ENCODE measurements at places on chromosomes 13 and 19. TPM values are rescaled to one million over a fixed set of nuclear protein-coding genes. Genes with fewer than 3 reads are reported as not detected.

GRCh38 chr13:48401480-48401879 lies 11.4 kb downstream of the LPAR6 start:
- no peak for DNase-seq

GRCh38 chr19:51607077-51607476 lies 23.1 kb downstream of the SIGLEC5 start:
- DNase-seq = no peak

APC2 gene
- 0.22 TPM for total RNA-seq

GRCh38 chr13:112569821-112570220 lies 18.1 kb downstream of the TUBGCP3 start:
- DNase-seq = no peak

GRCh38 chr13:49938921-49939320 lies 2.8 kb upstream of the SPRYD7 start:
- peak; percentile 46 for DNase-seq

GRCh38 chr13:111213964-111214726 lies 99.0 kb downstream of the ARHGEF7 start:
- DNase-seq = no peak

COMP gene
- total RNA-seq = not detected

DNA sequence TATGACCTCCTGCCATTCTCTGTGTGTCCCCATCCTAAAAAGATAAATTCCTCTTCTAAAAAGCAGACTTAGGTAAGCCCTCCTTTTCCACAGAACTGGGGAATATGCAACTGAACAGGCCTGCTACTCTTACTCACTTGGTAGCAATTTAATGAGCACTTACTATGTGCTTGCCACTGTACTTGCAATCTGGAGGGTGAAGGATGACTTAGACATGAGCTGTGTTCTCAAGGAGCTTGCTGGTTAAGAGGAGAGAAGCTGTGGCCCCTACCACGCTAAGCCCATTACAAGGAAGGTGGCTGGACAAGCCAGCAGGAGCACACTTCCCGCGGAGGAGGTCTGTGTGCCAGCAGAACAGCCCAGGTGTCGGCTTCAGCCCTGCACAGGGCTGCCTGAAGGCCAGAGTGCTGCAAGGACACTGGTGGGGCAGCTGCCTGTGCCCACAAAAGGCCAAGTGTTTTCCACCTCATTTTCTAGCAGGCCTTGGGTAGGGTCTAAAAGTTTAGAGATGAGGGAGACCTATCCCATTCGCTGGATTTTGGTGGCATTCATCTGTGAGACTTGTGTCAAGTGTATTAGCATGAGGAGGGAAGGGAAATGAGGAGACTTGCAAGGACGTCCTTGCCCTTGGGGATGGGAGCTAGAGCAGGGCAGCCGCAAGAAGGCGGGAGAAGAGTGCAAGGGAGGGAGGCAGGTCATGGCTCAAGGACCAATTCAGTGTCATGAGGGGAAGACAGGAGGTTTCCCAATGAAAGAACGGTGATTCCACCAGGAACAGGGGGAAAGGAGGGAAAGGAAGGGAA lies 52.0 kb downstream of the COL4A1 start:
- DNase-seq = no peak

IRGC gene
- total RNA-seq = not detected

DNA sequence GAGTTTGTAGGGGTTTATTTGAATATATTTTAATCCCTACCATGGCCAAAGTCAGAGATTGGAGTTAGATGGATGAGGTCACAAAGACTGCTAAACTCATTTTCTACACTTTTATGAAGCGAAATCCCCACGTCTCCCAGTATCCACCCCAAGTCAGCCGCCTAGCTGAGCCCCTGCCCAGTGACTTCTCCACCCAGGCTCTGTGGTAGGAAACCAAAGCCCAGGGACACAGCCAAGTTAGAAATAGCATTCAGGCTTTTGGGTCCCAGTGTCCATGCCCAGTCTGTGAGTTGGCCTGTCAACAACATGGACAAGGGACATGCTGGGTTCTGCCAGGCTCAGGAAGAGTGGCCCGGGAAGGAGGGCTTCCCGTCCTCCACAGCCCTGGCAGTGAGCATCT lies 474.0 kb downstream of the FOXO1 start:
- DNase-seq = peak; percentile 53

DZIP1 gene
- 3.9 TPM for total RNA-seq

DNA sequence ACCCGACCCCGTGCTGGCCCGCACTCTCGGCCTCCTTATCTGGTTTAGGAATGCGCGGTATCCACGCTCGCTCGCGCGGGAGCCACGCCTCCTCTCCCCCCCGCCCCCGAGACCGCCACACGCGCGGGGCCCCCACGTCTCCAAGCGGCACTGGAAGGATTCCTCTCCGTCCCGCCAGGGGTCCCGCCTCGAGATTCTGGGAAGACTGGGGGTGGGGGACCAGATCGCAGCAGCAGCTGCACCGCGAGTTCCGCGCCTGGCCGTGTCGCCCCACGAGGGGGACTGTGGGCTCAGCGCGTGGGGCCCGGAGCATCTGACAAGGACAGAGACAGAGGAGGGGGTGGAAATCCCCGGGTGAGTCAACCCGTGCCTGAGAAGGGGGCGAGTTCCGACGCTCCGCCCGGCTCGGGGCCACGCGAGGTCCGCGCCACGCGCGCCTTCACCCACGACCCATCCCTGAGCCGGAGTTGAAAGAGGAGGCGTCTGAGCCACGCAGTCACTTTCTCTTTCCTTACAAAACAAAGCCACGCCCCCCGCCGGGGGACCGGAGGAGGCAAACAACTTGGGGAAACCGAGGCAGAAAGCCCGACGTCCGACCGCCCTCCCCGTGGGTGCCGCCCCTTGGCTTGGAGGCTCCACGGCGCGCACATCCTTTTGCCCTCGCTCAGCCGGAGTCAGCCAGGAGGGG lies 814 bp downstream of the S1PR2 start:
- peak; percentile 76 for DNase-seq

DNA sequence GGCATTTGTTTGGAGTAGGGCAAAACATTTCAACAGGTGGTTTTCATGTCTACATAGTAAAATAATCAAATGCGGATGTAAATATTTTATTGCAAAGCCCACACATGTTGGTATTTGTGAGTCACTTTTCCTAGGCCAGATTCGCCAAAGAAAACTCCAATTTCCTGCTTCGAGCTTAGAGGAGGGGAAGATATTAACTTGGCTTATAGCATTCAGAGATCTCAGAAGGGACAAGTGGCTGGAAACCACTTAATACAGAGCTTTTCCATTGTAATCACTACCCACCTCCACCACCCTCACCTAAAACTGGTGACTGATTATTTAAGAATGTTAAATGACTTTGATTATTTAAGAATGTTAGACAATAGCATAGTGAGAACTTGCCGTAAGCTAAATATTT lies 530.6 kb upstream of the SPRY2 start:
- no peak for DNase-seq

GRCh38 chr19:2282062-2282861 lies at the start of gene PEAK3:
TSS of gene PEAK3 (minus strand) at chr19:2282175. CDS start at chr19:2280931, 1,244 bp downstream.
- DNase-seq = peak; percentile 91

DNA sequence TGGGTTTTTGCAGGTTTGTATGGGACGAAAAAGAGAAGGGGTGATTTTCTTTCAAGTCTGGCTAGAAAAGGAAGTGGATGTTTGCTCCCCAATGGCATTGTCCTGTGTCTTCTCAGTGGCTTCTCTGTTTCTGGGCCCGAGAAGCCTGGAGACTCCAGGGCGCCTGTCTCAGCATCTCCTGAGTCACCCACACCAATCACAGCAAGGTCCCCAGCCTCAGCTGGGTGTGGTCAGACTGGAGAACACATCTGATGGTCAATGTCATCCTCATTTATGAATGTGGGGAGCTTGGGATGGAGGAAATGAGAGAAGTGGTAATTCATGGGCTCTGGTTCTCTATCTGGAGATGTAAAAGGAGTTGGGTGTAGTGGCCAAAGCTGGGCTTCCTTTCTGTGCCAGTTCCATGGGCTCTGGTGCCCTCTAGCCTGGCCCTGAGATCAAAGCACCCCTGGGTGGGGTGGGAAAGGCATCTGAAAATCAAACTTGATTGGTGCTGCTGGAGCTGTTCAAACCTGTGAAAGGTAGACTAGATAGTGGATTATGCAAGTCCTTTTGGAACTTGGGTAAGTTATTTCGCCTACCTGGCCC lies 13.4 kb downstream of the RASL11A start:
- DNase-seq = no peak

- DNase-seq = peak; percentile 95
Measured at GRCh38 chr19:48492925-48493717, 18.5 kb downstream of the LMTK3 start.

GRCh38 chr13:46377554-46377953 lies 9.5 kb downstream of the RUBCNL start:
- DNase-seq = no peak

- DNase-seq = no peak
Measured at GRCh38 chr13:50676602-50677001, 166.9 kb downstream of the DLEU7 start.

- no peak for DNase-seq
Measured at GRCh38 chr13:91308299-91308698, 39.2 kb upstream of the MIR17HG start.

GRCh38 chr13:92362717-92363116 lies 863.9 kb upstream of the GPC6 start:
- no peak for DNase-seq

DNA sequence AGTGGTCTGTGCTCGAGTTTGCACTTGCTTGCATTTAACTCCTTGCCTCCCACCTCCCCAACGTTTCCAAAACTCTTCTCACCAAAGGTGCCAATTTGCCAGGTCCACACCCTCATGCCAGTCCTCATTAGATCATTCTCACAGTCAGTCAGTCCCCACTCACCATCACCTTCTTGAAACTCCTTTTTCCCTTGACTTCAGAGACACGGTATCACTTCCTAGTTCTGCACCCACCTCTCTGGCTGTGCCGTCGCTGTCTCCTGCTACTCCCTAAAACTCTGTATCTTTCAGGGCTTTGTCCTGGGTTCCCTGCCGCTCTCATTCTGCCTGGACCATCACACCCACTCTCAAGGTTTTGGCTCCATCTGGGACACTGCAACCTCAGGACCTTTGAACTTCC lies 19.6 kb downstream of the OLFM2 start:
- DNase-seq = no peak

NBEA gene
- total RNA-seq = 19.1 TPM

GRCh38 chr19:7864690-7865074 lies 9.5 kb downstream of the PRR36 start:
- DNase-seq = no peak

DNA sequence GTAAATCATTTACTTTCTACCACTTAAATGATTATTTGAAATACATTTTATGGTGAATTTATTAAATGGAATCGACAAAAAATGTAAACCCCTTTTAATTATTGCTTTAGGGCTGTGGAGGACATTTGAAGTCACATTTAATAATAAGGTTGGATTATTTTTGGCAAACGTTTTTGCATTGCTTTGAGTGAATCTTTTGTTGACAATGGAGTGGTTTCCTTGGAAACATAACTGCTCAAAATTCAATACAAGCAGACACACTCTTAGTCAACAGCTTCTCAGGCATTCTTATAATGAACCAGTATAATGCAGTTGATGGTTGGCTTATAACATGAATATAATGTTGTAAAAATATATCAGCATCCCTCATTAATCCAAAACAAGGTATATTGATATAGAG lies 104.7 kb downstream of the DCLK1 start:
- DNase-seq = no peak

DNA sequence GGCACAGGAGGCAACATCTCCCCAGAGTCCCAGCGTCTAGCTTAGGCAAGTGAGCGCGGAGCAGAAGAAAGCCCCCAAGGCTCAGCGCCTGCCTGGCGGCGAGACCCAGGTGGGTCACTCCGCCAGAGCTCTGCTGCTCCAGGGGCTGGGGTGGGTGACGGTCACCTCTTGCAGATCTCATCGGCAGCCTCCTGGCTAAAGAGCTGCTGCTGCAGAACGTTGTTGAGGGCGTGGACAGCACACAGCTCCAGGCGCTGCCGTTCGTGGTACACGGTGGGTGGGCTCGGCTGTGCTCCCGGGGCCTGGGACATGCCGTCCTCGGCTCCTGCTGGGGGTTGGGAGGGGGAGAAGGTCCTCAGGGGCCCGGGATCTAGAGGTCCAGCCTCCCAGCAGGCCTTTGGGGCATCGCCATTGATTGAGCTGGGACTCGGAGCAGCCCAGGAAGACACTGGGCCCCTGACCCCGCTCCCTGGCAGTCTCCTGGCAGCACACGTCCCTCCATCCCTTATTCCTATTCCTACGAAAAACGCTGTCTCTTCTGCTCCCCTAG lies 795 bp downstream of the JOSD2 start:
- peak; percentile 61 for DNase-seq

FAM83E gene
- total RNA-seq = not detected

- DNase-seq = no peak
Measured at GRCh38 chr19:55228403-55229031, at the start of gene TMEM86B. TSS of gene TMEM86B (minus strand) at chr19:55228763. CDS start at chr19:55228741, 22 bp downstream.

GRCh38 chr19:1269478-1270212 lies 513 bp downstream of the CIRBP start:
- DNase-seq = peak; percentile 91

DNA sequence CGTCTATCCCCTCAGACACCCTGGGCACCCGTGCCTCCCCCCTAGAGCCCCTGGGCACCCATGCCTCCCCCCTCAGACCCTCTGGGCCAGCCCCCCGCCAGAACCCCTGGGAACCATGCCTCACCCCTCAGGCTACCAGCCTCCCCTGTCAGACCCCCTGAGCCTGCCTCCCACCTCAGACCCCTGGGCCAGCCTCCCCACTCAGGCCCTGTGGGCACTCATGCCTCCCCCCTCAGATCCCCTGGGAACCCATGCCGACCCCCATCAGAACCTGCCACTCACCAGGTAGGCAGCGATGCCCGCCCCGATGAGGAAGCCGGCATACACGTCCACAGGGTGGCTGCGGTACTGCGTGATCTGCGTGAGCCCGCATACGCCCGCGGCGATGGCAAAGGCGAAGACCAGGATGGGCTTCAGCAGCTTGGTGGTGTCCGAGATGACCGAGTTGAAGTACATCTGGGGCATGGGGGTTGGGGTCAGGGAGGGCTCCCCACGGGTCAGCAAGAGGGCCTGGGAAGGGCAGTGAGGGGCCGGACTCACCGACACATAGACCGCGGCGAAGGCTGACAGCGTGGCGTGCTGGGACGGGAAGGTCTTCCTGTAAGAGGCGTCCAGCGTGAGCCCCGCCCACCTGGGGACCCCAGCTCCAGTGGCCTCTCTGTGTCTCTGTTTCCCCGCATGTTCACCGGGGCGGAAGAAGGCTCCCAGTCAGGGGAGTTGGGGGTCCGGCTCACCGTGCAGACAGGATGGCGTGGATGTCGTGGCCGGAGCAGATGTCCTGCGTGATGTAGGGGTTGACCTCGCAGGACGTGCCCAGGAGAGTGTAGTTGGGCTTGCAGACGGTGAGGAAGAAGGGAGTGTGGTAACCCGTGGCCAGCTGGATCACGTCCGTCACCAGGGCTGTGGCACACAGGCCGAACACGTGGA lies 7.3 kb downstream of the PLPPR3 start:
- DNase-seq = no peak

DNA sequence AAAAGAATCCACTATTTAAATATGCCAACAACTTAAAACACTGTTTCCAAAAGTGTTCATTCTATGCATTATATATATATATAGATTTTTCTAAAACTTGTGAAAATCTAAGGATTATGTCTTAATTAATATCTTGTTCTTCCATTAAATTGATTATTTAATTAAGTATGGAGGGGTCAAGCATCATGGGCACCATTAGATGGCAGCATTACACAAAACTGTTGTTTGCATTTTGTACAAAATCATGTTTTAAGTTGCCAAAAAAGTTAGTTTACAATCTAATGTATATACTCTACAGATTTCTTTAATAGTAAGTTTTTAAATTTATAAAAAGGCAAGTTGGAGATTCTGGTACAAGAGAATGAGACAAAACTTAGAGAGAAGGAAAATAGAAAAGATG lies 213.2 kb upstream of the EDNRB start:
- no peak for DNase-seq

SULT2A1 gene
- not detected for total RNA-seq

- DNase-seq = no peak
Measured at GRCh38 chr13:32811297-32811800, 204.9 kb upstream of the KL start.

GRCh38 chr13:42946927-42947326 lies 45.1 kb downstream of the EPSTI1 start:
- DNase-seq = no peak

ZNF429 gene
- total RNA-seq = 6.4 TPM
